ENCODE measurements at places on chromosomes 3 and 15. TPM values are rescaled to one million over a fixed set of nuclear protein-coding genes. Genes with fewer than 3 reads are reported as not detected.

PIERCE2 gene
- 6.6 TPM for polyA plus RNA-seq

LMAN1L gene
- polyA plus RNA-seq, result not detected

ACTC1 gene
- 29.9 TPM for polyA plus RNA-seq

CASR gene
- polyA plus RNA-seq, result not detected

DNAJA4 gene
- 1.3 TPM for polyA plus RNA-seq

CILP gene
- polyA plus RNA-seq, result 0.09 TPM

CP gene
- not detected for polyA plus RNA-seq

STAB1 gene
- polyA plus RNA-seq, result not detected

SNURF gene
- 0.75 TPM for polyA plus RNA-seq

AMT gene
- 1.7 TPM for polyA plus RNA-seq

RGMA gene
- polyA plus RNA-seq, result 0.65 TPM

RTP3 gene
- polyA plus RNA-seq, result not detected

EPHB1 gene
- polyA plus RNA-seq, result 0.81 TPM

MYH15 gene
- polyA plus RNA-seq, result 0.08 TPM

SPG21 gene
- polyA plus RNA-seq, result 106 TPM

GXYLT2 gene
- 1.2 TPM for polyA plus RNA-seq

CCR3 gene
- polyA plus RNA-seq, result not detected

All from GM23248 (cell line).